ENCODE measurements at places on chromosomes 11 and 22. TPM values are rescaled to one million over a fixed set of nuclear protein-coding genes. Genes with fewer than 3 reads are reported as not detected.

DNA sequence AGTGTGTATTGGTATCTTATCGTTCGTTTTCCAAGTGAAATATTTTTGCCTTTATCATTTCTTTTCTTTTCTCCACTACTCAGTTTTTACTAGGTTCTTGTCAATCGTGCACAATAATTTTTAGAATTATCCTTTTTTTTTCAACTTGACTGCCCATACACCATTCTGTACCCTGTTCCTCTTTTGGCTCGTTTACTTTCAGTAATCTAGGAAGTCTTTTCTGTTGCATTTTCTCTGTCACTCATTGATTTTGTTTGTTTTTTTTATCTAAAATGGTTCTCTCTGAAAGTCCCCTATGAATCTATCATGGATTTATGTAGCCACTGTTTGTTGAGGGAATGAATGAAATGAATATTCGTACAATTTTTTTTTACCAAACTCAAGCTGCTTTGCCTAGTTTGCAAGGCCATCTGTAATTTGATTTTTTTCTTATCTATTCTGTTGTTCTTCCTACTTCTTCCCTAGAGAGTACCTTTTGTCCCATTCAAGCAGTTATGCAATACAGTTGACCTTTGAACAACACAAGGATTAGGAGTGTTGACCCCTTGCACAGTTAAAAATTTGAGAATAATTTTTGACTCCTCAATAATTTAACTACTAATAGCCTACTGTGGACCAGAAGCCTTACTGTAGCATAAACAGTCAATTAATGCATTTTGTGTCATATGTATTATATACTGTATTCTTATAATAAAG is 166.3 kb downstream of the TMEM135 start:
- no peak for DNase-seq

GRCh38 chr22:35301372-35301874 is 1.7 kb downstream of the TOM1 start:
- DNase-seq = no peak

The CSF2RB gene
- total RNA-seq = 21.4 TPM

DNA sequence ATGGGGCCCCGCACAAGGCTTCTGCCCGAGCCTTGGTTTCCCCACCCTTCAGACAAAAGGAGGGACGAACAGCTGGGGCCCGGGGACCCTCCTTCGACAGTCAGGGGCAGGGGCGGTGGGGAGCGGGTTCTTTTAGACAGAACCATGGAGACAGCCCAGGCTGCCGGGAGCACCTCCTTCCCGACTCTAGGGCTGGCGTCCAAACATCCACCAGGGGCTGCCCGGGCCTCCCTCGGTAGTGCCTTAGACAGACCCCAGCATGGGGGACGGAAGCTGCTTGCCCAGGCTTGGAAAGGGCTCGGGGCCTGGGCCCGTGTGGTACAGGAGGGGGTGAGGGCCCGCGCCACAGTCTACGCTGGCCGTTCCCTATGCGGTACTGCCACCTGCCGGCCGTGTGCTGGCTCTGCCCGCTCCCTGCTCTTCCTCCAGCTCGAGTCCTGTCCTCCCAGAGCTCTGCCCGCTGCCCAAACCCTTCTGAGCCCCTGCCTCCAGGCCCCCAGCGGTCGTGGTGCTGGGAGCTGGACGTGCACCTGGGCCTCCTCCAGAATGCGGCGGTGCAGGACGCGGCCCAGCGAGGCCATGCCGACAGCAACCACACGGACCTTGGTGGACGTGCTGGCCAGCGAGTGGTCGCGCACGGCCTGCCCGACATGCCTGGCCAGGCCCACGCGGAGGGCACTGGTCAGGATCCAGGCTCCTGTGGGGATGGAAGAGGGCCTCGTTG is 20.1 kb downstream of the TSSC4 start:
- DNase-seq = no peak

DNA sequence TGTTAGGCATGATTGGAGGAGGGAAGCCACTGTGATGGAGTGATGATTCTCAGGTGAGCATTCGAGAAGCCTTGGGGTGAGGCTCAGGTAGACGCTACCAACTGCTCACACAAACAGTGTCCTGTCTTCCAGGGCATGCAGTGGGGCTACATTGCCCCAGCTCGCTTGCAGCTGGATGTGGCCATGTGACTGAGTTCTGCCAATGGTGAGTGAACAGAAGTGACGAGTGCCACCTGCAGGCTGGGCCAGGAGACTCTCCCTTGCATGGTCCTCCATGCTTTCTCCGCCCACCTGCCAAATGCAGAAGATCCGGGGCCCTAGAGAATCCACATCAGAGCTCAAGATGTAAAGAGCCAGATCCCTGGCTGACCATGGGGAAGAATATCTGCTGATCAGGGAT is 195.9 kb downstream of the BCR start:
- DNase-seq = no peak

The ACTN3 gene
- not detected for total RNA-seq

The GTSE1 gene
- total RNA-seq = 0.41 TPM

DNA sequence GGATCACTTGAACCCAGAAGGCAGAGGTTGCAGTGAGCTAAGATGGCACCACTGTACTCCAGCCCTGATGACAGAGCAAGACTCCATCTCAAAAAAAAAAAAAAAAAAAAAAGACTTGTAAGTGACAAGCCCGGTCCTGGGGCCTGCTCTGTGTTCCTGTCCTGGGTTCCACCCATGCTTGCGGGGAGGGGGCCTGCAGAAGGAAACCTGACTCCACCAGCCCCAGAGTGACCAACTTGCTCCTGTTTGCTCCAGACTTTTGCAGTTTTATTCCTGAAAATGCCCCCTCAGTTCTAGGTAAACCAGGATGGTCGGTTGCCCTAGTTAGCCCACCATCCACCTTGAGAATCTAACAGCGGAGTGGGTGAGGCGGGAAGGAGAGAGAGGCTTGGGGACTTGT is 10.1 kb upstream of the LRP5 start:
- no peak for DNase-seq

The KRTAP5-6 gene
- total RNA-seq = not detected

GRCh38 chr11:75734491-75735180 is 17.0 kb downstream of the MOGAT2 start:
- no peak for DNase-seq

DNA sequence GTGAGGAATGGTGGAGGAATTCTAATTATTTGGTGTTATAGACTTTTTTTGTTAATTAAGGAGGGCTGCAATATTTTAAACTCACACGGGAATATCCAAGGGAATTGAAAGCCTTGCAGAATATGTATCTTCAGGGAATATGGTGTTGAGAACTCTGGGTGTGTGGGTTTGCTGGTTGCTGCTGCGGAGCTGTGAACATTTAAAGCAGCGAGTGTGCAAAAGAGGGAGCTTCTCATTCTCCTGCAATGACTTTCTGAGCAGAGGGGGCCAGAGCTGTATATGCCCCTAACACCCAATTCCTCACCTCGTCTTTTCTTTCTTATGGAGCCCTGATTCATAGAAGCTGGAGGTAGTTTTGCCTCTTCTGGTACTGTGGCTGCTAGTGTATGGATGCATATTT is 217.7 kb downstream of the HIPK3 start:
- no peak for DNase-seq

DNA sequence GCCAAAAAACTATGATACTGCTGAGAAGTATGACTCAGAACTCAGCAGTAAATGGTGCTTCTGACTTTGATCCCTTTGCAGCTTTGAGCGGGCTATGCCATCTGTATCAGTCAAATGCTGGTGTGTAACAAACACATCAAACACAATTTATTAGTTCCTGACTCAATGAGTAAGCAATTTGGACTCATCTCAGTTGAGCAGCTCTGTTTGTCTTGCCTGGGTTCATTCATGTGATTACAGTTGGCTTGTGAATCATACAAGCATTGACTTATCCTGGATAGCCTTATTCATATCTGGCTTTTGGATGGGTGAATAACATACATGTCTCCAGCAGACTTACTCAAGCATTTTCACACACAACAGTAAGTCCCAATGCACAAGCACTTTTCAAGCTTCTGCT is 858.8 kb downstream of the METTL15 start:
- DNase-seq = no peak

- DNase-seq = no peak
Observed at GRCh38 chr22:23556026-23556620, 24.0 kb downstream of the IGLL1 start.

- DNase-seq = no peak
Observed at GRCh38 chr11:116071241-116071640, 567.0 kb upstream of the CADM1 start.

DNA sequence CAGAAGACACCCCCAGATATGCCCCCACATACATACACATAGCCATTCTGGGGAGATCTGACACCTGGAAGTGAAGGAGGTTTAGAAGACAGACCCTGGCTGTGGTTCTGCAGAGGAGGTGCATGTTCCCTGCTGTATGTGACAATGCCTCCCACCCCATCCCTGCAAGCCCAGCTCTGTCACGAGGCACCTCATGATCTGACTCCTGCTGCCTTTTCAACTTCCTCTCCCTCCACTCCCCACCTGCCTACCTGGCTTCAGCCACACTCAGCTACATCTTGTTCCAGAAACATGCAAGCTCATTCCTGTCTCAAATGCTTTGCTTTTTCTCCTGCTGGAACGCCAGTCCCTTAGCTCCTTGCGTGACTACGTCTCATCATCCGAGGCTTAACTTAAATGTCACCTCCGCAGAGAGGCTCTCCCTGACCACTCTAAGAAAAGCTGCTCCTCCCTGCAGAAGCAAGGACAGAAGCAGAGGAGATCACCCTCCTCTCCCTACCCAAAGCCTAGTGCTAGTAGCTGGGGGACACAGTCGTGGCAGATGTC is 114.5 kb downstream of the FEZ1 start:
- no peak for DNase-seq

DNA sequence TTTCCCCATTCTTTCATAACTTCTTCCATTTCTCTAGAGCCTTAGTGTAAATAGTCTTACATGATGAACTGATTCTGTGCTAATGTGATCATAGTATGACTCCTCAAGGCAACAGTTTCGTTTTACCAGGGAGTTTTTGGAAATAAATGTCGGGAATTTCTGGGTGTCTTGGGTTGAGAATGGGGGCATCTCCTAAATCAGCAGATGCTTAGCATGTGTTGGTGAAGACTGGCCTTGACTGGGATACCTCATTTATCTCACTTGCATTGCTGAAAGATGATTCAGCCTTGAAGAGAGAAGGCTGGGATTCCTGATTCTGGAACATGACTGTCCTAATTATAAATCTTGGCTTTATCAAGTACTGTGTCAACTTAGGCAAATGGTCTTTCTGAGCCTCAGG is 115.7 kb upstream of the C11orf87 start:
- DNase-seq = no peak

DNA sequence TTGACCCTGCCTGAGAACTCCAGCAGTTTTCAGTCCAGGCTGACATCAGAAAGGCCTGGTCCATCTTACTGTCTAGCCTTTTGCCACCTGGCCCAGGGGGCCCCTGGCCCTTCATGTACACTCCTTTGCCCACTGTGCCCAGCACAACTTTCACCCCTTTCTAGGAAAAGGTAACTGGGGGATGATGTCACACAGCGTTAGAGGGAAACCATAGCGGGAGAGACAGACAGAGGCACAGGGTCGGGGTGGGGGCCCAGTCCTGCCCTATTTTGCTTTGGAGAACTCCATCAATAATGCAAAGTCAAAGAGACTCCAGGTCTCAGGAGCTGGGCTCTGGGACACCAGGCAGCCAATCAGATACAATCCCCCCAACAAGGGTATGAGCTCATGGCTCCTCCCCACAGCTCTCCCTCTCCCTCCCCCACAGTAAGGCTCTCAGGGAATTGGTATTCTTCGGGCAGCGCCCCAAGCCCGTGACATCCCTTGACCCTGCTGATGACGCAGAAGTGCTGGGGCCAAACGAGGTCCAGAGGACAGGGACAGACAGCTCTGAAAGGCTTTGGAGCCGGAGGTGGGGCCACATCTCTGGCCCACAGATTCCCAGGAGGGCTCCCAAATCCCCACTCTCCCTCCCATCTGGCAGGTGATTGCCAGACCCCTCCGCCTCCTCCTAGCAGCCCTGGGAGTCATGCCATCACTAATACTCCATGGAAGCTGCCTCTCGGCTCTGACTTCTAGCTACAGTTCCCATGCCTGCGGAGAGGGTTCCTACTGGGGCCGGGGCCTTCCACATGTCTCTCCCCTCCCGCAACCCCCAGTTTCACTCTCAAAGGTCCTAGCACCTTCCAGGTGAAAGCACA is 5.9 kb downstream of the USP2 start:
- peak; percentile 38 for DNase-seq

- no peak for DNase-seq
Observed at GRCh38 chr11:73415854-73416615, 39.8 kb downstream of the RELT start.

DNA sequence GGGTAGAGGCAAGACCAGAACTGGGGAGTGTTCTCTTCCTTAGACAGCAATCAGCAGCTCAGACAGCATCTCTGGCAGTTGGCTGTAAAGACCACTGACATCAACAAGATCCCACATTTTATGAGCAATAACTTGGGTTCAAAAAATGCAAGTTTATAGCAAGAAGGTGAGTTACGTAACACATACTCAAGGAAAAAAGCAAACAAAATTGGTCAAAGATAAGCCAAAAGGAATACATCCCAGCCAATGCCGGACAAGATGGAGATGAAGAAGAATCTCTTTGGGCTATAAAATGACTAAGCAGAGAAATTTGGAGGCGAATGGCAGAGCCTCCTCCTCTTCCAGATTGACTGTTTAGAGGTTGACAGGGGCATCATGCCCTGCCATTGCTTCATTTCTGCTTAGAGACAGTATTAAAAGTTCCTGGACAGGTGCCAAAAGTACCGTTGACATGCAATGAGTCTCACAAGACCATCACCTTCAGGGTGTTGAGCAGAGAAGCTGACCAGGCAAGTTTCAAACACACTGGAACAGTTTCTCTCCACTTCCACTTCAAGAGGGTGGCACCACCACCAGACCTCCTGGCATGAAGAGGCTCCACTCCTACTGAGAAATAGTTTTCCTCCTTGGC is 55.9 kb downstream of the ENDOD1 start:
- no peak for DNase-seq

- DNase-seq = no peak
Observed at GRCh38 chr22:50361222-50361621, 18.1 kb downstream of the PPP6R2 start.

GRCh38 chr11:25758145-25758661 is 573.7 kb upstream of the ANO3 start:
- no peak for DNase-seq

DNA sequence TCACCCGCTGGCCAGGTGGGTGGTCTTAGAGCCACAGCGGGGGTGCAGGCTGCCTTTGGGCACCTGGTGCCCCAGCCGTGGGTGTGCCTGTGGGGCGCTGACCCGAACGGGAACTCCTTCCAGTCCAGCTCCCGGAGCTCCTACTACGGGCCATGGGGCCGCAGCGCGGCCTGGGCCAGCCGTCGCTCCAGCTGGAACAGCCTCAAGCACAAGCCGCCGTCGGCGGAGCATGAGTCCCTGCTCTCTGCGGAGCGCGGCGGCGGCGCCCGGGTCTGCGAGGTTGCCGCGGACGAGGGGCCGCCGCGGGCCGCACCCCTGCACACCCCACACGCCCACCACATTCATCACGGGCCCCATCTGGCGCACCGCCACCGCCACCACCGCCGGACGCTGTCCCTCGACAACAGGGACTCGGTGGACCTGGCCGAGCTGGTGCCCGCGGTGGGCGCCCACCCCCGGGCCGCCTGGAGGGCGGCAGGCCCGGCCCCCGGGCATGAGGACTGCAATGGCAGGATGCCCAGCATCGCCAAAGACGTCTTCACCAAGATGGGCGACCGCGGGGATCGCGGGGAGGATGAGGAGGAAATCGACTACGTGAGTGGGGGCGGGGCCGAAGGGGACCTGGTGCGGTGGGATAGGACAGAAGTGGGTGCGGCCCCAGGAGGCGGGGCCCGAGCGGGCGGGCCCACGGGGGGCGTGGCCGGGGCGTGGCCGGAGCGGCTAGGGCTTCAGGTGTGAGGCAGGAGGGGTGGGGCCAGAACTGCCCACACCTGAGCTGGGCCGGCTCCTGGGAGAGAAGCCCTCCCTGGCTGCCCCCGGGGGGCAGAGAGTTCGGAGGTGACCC is 91.5 kb downstream of the CACNA1I start:
- no peak for DNase-seq

- DNase-seq = no peak
Observed at GRCh38 chr11:1196516-1197391, 26.1 kb upstream of the MUC5B start.

Measured in thoracic aorta (tissue), 2 donors.